ENCODE measurements at places on chromosomes 13 and 19.

DNA sequence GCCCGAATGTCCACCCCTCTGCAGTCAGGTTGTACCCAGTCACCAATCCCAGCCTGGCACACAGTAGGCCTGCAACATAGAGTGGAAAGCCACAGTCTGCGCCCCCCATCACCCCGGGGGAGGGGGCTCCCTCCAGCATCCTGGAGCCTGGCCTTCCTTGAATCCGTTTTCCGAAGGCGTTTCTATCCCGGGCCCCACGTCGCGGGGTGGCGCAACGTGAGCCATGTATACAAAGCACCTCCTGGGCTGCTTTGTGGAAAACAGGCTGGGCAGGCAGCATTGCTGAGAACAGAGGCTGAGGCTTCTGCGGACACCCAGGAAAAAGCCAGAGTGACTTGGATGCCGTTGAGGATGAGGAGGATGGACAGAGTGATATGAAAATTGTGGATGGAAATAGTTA lies 103.3 kb upstream of the USP29 start:
- DNase-seq, result no peak

GRCh38 chr19:43644181-43644580 lies 4.5 kb upstream of the CADM4 start:
- no peak for DNase-seq

DNA sequence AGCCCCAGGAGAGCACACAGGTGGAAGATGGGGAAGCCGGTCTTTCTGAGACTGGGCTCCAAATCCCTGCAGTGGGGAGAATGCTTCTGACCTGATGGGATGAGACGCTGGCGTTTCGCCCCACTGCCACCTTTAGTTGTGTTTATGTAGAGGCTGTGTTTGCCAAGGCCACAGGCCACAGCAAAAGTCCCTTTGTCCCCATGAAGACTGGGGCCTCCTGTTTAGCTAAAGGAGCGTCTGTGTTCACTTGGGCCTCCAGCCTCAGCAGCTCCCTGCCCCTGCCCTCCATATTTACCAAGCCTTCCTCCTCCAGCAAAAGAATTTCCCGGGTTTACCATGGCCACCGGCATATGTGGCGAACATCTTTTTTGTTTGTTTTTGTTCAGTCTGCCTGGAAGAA lies 10.4 kb upstream of the KLK14 start:
- no peak for DNase-seq

GRCh38 chr19:35022460-35022859 lies 7.8 kb upstream of the SCN1B start:
- DNase-seq, result no peak

- DNase-seq, result no peak
Observed at GRCh38 chr19:17527326-17527725, 15.9 kb downstream of the PGLS start.

- no peak for DNase-seq
Observed at GRCh38 chr19:31285744-31286143, 63.5 kb downstream of the TSHZ3 start.

GRCh38 chr19:30064771-30065494 lies 122.9 kb downstream of the URI1 start:
- no peak for DNase-seq

DNA sequence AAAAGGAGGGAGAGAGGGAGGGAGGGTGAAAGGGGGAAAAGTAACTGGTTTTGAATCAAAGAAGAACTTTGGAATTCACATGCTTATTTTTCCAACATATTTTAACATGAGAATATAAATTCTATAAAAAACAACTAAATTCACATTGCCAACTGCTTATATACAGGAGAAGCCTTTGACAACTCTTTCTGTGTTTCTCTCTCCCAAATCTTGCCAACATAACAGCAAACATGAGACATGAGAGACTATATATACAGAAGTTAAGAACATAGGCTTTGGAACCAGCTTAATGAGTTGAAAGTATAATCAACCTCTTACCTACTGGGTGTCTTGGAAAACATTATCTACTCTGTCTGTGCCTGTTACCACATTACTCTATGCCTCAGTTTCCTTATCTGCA lies 493.3 kb downstream of the RFC3 start:
- no peak for DNase-seq

GRCh38 chr13:86881390-86881789 lies 789.8 kb upstream of the SLITRK5 start:
- peak; percentile 20 for DNase-seq

DNA sequence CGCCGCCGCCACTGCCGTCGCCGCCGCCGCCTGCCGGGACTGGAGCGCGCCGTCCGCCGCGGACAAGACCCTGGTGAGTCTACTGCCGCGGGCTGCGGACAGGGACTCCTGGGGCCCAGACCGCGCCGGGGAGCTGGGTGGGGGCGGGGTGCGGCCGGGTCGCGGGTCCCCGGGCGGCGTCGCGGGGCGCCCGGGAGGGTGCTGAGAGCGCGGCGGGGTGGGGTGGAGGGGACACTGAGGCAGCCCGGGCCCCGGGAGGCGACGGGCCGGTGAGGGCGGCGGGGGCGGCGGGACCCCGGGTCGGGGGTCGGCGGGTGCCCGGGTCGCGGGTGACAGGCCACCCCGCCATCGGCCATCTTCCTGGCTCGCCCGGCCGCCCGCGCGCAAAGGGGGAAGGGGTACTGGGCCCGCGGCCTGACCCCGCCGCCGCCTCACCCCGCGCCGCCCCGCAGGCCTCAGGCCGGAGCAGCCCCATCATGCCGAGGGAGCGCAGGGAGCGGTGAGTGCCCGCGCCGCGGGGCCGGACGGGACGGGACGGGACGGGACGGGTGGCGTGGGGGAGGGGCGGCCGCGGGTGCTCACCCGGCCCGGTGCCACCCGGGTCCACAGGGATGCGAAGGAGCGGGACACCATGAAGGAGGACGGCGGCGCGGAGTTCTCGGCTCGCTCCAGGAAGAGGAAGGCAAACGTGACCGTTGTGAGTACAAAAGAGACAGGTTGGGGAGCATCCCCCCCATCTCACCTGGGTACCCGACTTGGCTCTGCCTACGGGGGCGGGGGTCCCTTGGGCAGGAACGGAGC lies 489 bp downstream of the CCNE1 start:
- peak; percentile 42 for DNase-seq

- DNase-seq, result no peak
Observed at GRCh38 chr19:30909216-30909615, 440.0 kb downstream of the TSHZ3 start.

DNA sequence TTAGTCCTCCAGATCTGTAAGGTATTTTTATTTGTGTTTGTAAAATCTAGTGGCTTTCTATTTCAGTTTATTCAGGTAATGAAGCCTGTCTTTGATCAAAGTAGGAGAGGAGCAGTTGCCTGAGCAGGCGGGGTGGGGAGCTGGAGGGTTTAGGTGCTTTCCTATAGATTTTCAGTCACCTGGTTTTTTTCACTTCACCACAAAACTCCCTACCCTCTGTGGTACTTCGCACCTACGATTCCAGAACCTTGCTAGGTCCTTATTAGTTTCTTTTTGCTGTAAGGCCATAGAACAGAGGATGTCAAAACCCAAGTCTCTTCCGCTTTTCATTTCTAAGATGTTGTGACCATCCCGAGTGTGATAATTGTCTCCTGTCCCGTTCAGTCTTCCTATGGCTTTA lies 26.6 kb downstream of the SLAIN1 start:
- DNase-seq, result no peak

GRCh38 chr19:45424191-45425058 lies 708 bp upstream of the ERCC1 start:
- DNase-seq, result peak; percentile 59

DNA sequence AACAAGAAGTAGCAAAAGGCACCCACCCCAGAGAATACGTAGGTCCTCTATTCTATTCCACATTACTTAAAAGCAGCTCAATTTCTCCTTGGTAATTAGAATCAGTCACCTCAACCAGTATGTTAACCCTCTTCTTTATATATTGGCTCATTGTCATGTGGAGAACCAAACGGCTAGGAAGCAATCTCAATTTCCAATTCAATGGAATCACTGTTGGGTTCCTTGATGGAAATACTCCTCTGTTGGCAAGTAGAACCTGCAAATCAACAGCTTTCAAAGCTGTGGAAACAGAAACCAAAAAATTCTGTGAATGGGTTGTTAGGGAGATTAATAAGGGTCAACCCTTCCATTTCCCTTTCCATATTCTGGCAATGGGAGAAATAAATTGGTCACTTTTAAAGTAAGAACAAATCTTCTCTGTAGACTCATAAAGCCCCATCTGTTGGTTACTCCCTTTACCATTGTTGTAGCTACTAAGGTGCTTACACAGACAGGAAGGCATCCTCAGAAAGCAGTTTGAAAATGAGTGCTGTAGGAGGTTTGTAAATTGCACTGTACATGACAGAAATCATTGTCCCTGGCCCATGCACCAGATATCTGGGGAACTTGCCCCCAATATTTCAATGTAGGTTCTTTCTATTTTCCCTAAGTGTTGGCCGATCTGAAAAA lies 138.6 kb upstream of the UFM1 start:
- peak; percentile 13 for DNase-seq

GRCh38 chr19:35162471-35163326 lies 8.2 kb downstream of the FXYD5 start:
- DNase-seq, result no peak

DNA sequence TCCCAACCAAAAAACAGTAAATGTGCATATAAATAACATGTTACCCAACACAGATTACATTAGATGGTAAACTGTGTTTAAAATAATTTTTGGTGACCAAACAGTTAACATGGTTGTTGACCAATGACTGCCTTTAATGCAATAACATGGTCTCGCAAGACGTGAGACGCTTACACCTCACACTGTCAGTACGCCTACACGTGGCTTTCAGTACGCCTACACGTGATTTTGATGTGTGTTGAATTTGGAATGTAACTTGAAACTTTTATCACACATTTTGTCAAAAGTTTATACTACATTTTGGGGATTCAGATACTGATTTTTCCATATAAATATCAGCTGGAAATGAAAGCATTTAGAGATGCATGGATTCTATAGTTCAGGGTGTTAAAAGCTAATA lies 32.0 kb downstream of the SLC7A9 start:
- no peak for DNase-seq

- peak; percentile 19 for DNase-seq
Observed at GRCh38 chr13:47036294-47037008, 139.6 kb upstream of the HTR2A start.

GRCh38 chr13:43441464-43441863 lies 345.3 kb downstream of the ENOX1 start:
- DNase-seq, result no peak

- DNase-seq, result no peak
Observed at GRCh38 chr19:5572556-5573286, 5.0 kb upstream of the TINCR start.

DNA sequence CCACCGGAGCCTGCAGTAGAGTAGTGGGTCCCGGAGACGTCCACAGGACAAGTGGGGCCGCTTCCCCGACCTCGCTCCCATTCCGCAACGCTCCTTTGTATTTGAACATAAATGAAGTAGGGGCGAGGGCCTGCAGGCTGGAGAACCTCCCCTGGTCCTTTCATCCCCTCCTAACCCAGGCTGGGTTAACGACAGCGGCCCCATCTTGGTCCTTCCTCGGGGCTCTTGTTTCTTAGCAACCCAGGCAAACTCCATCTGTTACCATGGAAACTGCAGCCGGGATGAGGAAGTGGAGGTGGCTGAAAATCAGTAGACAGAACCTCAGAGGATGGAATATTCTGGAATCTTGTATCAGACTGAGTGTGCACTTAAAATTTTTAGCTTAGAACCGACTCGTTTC lies 132.6 kb upstream of the USP29 start:
- DNase-seq, result no peak

DNA sequence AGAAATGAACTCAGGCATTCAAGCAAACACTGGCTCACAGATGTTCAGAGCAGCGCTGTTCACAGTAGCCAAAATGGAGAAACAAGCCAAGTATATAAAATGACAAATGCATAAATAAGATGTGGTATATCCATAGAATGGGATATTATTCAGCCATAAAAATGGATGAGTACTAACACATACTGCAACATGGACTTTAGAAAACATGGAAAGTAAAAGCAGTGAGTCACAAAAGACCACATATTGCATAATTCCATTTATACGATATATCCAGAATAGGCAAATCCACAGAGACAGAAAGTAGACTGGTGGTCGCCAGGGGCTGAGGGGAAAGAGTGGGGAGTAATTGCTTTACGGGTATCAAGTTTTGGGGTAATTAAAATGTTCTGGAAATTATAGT lies 6.6 kb downstream of the ZNF837 start:
- no peak for DNase-seq

DNA sequence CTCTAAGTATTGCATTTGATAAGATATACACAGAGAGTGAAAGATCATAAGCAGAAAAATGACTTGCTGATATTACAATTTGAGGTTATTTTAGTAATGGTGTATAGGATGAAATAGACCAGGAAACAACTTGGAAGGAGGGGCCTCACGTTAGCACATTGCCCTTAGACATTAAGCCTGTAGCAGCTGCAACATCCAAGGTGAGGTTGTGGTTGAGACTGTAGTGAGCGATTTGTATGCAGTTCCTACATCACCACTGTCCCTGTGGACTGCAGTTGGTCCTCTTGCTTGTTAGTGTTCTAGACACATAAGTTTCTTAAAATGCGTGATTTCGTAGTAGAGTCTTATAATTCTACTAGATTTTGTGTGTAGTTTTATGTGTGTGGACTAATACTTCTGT lies 311.3 kb downstream of the ATP8A2 start:
- no peak for DNase-seq

DNA sequence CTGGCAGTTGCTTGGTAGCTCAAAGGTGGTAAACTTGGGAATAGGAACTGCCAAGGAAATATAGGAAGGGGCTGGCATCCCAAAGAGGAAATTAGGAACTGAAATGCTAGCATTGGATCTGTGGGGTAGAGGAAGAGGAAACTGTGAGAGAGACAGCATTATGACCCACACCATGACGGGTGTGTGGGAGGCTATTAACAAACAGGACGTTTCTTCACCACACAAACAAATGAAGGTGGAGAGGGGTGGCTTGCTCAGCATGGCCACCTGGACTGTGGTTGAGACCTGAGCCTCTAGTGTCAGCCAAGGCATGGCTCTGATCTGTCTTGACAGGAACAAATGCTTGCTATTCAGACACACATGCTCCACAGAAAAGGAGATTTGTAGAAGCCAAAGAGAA lies 178.2 kb downstream of the B3GLCT start:
- DNase-seq, result no peak

DNA sequence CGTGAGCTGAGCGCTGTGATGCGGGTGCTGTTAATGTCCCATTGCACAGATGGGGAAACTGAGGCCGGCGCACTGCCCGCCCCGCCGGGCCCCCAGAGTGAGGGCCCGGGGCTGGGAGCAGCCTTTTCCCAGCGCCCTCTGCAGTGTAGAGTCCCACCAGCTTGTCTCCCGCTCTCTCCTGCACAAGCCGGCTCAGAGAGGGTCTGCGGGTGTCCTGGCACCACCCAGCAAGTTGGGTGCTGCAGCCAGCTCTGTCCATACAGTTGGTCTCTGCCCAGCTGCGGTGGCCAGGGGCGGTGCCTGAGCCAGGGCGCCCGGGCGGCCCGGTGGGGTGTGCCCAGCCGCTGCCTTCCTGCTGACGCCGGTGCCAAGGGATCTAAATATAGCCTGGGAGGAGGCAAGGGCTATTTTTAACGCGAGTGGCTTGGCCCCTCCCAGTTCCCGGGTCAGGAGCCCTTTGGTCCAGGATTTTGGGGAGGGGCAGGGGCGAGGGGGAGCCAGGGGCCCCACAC lies 19.3 kb downstream of the GADD45B start:
- peak; percentile 57 for DNase-seq
